Breast epithelium (tissue), 4 donors: ENCODE measurements at places on chromosomes 4 and X.

DNA sequence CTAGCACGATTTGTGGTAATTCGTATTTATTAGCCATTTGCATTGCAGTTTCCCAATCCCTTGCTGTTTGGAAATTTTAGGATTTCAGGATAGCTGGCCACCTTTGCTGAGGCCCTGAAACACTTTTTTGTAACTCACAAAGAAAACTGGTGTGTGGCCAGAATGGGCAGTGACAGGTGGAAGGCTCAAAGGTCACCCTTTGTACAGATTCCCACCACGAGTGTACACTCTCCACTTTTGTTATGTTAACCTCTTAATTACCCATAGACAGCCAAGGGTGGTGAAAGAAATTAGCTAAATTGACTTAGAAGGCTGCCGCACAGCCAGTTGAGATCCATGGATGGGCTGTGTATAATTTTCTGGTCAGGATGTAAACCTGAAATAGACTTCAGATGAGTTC, 109.7 kb upstream of the ARX start:
- no peak for DNase-seq

DNA sequence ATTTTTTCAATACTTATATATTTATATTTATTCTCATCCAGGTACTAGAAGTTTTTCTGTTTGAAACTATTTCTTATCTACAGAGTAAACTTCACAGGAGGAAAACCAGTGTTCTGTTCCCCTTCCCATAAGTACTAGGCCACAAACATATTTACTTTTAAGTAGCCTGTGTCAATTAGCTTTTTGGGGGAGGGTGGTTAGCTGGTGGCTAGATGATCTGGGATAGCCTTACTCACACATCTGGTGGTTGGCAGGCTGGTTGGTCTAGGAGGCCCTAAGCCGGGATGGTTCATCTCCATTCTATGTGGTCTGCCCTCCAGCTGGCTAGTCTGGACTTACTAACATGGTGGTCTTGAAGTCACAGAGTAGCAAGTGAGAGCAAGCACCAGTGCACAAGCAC, 6.2 kb downstream of the JADE3 start:
- no peak for DNase-seq

GRCh38 chr4:140697709-140698560, 58.2 kb downstream of the TBC1D9 start:
- DNase-seq = no peak

DNA sequence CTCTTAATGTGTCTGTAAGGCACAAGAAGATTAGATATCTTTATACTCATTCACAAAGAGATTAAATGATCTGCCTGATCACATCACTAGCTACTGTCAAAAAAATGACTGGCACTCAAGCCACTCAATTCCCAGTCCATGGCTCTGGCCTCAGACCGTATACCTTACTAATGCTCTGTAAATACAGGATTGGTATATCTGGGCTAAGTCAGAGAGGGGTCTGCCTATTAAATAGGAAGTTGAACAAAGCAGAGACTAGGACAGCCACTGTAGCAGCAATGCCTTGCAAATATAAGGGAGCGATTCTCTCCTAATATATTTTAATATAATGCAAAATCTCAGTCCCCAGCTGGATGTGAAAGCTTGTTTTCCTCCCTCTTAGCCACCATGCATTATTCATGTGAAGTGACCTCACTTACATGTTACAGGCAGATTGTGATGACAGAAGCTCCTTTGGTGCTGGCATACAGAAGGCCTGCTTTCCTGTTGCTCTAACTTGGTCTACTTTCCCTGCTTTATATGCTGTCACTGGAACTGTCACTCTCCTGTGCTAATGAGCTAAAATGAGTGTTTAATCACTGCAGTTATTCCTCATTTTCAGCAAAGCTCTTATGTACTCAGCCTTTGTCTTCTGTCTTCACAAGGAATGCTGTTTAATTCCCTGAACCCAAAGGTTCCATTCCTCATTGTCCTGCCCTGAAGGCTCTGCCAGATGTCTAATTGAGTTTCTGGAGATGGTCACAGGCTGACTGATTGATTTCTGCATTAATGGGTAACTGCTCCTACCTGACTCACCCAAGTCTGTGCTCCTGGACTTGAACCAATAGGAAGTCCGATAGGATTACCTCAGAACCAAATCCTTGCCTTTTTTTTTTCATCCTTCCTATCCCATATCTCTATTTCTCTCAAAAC, 578.2 kb downstream of the KLHL13 start:
- DNase-seq = no peak

DNA sequence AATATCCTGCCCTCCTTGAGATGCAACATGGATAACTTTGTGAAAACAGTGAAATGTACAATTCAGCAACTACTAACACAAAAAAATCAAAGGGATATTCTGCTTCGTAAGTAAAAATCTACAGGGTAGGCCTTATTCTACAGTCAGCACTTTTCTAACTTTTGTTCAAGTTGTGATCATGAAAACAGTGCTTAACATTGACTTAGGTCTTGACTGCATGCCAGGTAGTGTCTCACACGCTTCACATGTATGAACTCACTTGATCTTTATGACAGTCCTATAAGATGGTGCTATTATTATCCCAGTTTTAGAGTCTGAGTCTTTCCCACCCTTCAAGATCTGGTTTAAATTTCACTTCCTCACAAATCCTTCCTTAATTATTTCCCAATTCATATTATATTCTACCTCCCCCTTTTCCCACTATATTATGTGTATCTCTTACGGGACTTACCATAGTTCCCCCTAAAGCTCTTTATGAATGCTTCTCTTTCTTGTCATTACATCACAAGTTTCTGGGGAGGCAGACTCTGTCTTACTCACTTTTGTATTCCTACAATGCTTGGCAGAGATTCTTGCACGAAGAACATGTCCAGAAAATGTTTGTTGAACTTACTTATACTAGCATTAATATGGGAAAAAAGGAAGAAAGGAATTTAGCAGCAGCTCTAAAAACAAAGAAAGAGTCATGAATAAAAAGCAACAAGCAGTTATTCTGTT, 179.8 kb downstream of the SCFD2 start:
- DNase-seq = no peak

DNA sequence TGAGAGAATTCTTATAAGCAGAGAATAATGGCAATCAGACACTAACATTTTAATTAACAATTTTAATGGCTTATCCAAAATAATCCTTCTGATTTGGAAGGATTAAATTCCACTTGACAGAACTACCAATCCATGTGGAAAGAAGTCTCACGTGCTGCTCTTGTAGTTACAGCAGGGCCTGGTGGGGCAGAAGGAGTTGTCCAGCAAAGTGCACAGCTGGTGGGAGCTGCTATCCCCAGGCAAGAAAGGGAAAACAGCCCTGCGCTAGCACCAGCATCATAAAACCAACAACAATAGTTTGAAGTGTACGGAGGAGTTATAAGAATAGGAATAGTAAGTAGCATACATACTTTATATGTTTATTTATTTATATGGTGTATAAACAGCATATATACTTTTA, 127.4 kb upstream of the TRIM2 start:
- DNase-seq = no peak

DNA sequence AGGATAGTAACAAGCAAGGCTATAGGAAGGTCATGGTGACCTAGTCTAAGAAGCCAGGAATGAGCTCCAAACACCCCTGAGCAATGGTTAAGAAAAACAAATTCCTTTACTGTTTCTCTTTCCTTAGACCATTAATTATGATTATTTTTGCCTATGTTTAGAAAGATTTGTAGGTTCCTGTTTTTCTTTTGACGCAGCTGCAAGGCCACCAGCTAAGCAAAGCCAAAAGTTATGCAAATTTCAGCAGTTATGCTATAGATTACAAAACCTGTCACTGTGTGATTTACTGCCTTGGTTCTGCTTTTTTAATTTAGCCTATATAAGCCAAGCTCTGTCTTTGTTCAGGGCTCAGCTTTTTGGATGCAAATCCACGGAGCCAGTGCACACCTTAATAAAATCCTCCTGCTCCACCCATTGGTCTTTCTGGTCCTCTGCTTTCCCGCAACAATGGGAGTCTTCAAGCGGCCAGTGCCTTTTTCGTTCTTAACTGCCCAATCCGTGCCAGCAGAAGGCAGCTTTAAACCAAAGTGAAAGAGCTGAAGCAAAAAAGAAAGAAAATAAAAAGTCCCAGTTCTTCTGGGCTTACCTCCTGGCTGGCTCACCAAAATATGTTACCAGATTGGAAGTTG, 1.4 kb upstream of the CEP135 start:
- no peak for DNase-seq

GRCh38 chr4:153428941-153429475, 37.2 kb upstream of the TMEM131L start:
- no peak for DNase-seq
